ENCODE measurements at places on chromosomes 11 and 22. TPM values are rescaled to one million over a fixed set of nuclear protein-coding genes. Genes with fewer than 3 reads are reported as not detected.

The CD3E gene
- total RNA-seq = 371 TPM

The KDM4E gene
- total RNA-seq = not detected

- DNase-seq = no peak
These were observed 154.9 kb downstream of the TRPC6 start for GRCh38 chr11:101428918-101429317.

DNA sequence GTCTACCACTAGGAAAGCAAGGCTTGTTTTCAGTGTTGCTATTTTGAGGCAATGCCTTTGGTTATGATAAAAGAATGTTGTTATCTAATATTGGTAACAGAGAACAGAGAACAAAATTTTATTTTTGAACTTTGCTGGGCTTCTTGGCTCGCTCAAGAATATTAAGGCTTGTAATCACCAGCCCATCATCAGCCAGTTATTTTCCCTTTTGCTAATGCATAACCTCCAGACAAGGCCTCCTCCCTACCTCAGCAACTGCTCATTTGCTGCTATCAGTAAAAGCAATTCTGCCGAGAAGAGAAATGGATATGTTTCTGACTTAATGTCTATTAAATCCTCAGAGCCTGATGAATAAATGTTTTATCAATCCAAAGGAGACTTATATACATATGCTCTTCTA lies 8.9 kb downstream of the MTMR2 start:
- DNase-seq = no peak

- no peak for DNase-seq
These were observed 52.5 kb upstream of the SLC22A12 start for GRCh38 chr11:64538501-64538951.

- DNase-seq = no peak
These were observed 33.5 kb downstream of the LRRC10B start for GRCh38 chr11:61542024-61542461.

Measured in activated T-cell treated with anti-CD3 and anti-CD28 coated beads, Interleukin-2, amount 50 U/mL, for 4 hours (primary cell).